NCI-H526 treated with DMSO at 0.1 percent for 48 hours (cell line): ENCODE measurements at places on chromosomes 5 and 9.

DNA sequence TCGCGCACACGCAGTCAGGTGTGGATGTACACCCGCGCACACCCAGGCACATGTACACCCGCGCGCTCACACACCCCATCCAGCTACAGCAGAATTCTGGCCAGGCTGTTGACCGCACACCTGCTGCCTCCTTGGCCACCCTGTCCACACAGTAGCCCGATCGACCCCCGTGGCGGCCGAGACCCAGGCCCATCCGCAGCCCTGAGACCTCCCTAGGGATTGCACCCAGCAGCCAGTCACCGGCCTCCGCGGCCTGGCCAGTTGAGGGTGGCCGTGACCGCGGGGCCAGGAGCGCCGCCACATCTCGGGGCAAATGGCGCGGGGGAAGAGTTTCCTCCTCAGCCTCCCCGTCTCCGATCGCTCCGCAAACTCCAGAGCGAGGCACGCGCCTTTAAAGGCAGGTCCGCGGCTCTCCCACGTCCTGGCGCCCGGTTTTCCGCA is 774 bp upstream of the ADAMTS16 start:
- DNase-seq, result no peak

GRCh38 chr5:50867140-50867539 is 200.7 kb downstream of the PARP8 start:
- DNase-seq, result no peak

- no peak for DNase-seq
These were observed 8.4 kb downstream of the CDK9 start for GRCh38 chr9:127794001-127794791.

DNA sequence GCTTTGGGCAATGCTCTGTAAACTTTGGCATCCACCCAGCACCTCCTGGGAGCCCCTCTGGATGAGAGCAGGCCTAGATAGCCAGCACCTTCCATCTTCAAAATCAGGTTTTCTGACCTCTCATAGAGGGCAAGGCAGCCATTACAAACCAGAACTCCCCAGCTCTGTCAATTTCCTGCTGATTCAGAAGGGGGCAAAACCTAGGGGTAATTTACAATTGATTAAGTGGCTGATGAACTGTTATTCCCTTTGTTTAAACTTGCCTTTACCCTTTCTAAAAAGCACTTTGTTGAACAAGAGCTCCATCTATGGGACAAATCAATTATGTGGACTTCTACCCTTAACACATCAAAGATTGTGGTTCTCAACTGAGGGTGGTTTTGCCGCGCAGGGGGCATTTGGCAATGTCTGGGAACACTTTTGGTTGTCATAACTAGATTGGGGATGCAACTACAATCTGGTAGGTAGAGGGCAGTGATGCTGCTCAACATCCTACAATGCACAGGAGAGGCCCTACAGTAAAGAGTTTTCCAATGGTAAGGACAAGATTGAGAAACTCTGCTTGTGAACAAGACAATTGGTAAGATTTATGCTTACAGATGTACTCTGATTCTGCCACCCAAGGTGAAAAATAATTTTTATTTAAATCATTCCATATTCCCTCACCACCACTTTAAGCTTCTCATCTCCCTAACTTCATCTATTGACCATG is 184.1 kb downstream of the MARCHF11 start:
- no peak for DNase-seq

- DNase-seq, result no peak
These were observed 262.0 kb upstream of the TRPM3 start for GRCh38 chr9:71383308-71383940.

GRCh38 chr5:95863383-95863757 is 40.8 kb upstream of the GLRX start:
- DNase-seq, result no peak

DNA sequence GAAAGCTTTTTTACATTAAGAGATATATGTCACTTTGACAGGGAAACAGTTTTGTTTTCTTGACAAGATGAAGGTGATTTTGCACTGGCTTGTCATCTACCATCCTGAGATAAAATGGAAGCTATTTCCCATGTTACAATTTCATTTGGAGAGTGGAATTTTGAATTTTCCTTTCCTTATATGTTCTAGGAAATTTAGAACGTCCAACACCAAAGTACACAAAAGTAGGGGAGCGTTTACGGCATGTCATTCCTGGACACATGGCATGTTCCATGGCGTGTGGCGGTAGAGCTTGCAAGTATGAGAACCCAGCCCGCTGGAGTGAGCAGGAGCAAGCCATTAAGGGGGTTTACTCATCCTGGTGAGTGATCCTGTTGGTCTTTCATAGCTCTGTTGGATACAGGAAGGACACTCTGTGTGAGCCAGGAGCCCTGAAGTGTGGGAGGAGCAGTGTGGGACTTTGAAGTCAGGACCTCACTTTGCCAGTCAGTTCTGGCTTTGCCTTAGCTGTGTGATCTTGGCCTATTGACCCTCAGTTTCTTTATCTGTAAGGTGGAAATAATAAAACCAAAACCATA is 887 bp downstream of the PTPDC1 start:
- DNase-seq, result no peak

DNA sequence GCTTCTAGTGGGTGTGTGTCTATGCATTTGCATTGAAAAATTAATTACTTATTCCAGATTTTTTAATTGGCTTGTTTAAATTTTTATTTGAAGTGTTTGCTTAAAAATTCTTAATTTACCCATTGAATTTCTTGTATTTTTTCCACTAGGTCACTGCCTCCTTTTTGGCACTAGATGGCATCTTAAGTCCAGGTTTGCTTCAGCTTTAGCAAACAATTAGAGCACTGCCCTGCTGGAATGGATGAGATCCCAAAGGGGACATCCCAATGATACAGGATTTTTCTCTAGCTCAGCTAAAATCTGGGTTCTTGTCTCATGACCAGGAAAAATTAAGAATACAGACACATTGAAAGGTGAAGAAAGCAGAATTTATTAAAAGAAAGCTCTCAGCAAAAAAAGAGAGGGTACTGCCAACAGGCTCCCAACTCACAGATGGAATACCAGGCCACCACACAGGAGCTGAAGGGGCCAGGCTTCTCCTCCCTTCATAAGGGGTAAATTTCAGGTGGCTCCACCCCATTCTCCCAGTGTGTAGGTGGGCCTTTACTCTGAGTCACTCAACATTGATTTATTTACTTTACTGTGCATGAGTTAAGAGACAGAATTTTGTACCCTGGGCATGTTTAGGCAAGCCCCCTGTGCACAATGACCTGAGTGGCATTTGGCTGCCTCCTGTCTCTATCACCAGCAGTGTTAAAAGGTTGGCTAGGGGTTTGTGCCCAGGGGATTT is 532.4 kb downstream of the ANXA1 start:
- DNase-seq, result peak; percentile 1

DNA sequence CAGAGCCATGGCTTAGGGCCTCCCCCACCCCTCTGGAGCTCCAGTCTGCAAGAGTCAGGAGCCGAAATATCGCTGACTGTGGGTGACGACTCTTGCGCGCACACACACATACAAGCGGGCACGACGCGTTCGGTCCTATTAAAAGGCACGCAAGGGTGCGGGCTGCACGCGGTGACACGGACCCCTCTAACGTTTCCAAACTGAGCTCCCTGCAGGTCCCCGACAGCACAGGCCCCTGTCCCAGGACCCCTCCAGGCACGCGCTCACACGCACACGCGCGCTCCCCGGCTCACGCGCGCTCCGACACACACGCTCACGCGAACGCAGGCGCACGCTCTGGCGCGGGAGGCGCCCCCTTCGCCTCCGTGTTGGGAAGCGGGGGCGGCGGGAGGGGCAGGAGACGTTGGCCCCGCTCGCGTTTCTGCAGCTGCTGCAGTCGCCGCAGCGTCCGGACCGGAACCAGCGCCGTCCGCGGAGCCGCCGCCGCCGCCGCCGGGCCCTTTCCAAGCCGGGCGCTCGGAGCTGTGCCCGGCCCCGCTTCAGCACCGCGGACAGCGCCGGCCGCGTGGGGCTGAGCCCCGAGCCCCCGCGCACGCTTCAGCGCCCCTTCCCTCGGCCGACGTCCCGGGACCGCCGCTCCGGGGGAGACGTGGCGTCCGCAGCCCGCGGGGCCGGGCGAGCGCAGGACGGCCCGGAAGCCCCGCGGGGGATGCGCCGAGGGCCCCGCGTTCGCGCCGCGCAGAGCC is at the start of gene GRIN1:
GRIN1 (plus strand) TSS at position 433 of the 746 bp plus-strand sequence. CDS start 333 bp downstream, outside the sequence.
- DNase-seq, result no peak

GRCh38 chr5:1511651-1512540 is 11.9 kb downstream of the LPCAT1 start:
- DNase-seq, result no peak

DNA sequence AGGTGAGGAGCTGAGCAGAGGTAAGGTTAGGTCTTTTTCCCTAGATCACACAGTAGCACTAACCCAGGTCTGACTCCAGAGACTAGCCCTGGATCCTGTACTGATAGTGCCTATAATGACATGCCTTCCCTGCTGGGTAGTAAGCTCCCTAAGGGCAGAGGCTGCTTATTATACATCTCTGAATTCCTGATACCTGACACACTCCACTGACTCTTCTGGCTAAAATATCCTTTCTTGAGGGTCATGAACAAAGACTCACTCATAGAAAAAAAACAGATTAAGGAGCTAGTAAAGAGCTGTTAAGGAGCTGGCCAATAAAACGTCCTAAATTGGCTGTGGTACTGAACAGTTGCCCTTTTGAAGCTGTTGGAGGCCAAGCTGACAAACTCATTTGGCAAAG is 149.0 kb upstream of the ITGA1 start:
- DNase-seq, result no peak

DNA sequence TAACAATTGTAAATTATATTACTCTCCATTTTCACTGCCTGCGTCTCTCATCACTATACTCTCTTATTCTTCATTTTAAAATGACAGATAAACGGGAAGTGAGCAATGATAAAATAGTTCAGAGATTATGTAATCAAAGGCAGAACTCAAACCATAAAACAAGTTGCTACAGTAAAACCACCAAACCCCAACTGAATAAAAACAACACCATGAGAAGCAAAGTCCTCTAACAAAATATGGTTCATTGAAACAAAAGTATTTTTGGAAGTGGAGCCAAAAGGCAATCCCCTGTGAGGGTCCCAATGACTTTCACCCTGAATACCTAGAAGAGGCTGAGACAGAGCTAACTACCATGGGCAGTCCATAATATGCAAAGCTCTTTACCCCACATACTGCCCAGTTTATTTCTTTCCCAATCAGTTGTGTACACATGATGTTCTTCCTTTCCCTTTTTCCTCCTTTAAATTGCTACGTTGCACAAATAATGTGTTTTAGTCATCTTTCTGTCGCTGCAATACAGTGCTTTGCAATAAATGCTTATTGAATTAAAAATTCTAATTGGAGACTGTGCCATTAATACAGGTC is 64.0 kb upstream of the PTGER4 start:
- DNase-seq, result no peak

GRCh38 chr5:150619359-150620230 is 20.9 kb upstream of the SYNPO start:
- DNase-seq, result no peak

DNA sequence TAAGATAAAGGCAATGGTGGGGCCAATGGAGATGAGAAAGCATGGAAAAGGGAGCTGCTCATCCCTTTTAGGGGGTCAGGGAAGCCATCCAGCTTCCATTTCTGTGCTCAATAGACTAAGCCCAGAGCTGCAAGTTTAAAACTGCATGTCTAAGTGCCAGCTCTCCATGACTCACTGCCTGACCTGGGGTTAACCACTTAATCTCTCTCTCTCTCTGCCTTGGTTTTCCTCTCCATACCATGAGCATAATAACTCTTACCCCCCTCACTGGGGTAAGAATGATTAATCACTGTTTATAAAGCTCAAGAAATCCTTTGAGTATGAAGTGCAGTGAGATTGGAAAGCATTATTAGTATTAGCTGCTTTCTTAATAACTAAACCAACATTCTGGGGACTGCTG is 1382.4 kb upstream of the WWC1 start:
- DNase-seq, result no peak

- no peak for DNase-seq
These were observed 68.1 kb upstream of the GRAMD2B start for GRCh38 chr5:126354858-126355731.

- no peak for DNase-seq
These were observed 354.3 kb downstream of the RAB3C start for GRCh38 chr5:58937031-58937681.

DNA sequence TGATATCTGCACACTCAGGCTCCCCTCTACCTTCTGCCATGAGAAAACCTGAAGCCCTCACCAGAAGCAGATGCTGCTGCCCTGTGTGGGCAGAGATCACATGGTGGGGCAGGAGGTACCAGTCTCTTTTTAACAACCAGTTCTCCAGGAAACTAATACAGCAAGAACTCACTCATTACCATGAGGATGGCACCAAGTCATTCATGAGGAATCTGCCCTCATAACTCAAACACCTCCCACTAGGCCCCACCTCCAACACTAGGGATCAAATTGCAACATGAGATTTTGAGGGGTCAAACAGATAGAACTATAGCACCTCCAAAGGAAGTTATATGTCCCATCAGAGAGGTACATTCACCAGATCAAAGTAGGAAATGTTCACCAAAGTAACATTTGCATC is 136.3 kb upstream of the SHB start:
- no peak for DNase-seq

DNA sequence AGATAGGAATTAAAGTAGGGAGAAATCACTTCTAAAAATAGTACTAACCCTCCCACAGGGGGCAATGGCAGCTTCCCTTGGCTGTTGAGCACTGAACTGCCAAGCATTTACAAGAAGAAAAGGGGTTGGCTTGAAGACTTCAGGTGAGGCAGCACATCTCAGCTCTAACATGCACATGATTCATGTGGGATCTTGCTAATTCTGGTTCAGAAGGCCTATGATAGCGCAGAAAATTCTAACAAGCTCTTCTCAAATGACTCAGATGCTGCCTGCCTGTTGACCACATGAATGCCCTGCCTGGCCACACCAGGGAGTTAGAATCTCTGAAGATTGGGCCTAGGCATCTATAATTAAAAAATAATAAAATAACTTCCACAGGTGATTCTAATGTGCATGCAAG is 22.6 kb downstream of the CD180 start:
- no peak for DNase-seq

DNA sequence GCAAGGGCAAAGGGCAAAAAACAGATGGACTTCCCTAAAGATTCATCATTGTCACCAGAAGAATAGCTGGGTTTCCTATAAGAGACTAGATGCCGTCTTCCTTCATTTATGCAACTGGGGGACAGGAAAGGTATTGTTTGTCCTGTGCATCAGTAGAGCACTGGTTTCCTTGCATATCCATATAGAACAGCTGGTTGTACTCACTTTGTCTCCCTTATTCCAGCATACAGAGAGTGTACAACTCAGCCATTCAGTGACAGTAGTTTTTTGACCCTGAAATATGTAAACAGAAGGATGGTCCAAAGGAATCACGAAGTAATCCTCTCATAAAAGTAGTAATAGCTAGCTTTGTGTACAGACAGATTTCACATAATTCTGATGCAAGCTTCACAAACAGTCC is 22.5 kb upstream of the MAST4 start:
- no peak for DNase-seq

DNA sequence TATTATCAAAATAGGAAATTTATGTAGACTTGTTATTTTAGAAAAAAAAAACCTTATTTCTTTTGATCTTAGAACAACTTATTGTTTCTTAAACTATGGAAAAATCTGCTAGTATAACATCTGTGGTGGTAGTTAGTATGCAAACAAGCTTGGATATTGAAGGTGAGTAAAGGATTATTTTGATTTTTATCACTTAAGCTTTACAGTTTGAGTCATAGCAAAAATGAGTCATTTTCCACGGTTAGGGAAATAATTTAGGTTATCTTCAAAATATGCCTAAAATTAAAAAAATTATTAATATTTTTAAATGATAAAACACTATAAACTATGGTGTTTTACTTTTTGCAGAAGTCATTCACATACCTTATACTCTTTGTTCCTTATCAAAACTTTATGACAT is 107.2 kb upstream of the DHFR start:
- no peak for DNase-seq

GRCh38 chr9:22040760-22041159 is 31.7 kb upstream of the CDKN2B start:
- DNase-seq, result no peak

- no peak for DNase-seq
These were observed 83.0 kb downstream of the ELAVL2 start for GRCh38 chr9:23743036-23743435.
